ENCODE measurements at places on chromosomes 16 and 17.

- DNase-seq = no peak
Observed at GRCh38 chr17:48194097-48194550, 86.6 kb downstream of the SNX11 start.

DNA sequence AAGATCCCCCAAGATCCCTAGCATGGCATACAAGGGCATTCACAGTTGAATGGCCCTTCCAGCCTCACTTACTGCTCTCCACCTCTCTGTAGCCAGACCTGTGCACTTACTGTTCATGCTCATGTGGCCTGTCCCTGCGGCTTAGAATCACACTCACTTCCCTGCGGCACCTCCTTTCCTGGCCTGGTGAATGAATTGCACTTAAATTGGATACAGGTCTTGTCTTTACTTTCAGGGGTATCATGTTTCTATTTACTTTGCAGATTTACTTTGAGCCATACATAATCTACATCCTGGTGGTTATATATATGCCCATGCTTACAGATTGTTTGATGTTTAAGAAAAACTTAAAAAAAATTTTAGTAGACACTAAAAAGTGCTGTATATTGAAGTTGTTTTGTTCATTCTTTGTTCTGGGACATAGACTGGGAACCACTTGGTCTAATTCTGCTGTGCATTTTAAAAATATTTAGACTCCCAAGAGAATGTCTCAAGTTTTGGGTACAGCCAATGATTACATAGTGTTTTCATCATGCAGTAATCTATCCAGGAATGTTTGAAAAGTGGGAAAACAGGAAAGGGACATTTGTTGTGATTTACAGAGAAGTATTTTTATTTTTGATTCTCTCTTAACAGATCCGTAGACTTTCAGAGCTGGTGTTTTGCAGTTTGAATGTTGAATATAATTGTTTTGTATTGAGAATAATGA, 63.9 kb downstream of the NUP88 start:
- no peak for DNase-seq

DNA sequence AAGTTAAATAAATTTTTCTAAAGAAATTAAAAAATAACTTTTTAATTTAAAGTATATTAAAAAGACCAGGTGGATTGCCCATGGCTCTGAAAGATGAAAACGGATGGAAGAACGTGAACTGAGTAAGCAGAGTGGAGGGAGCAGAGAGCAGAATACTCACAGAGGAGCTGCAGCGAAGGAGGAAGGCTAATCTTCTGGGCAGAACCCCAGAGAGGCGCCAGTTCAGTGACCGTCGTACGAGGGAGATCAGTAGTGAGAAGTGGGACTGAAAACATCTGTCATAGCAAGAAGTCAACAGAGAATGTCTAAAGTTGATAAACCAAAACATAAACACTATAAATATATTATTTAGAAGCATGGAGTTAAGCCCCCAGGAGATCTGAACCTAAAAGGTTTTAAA, 34.9 kb downstream of the UBE2G1 start:
- no peak for DNase-seq

DNA sequence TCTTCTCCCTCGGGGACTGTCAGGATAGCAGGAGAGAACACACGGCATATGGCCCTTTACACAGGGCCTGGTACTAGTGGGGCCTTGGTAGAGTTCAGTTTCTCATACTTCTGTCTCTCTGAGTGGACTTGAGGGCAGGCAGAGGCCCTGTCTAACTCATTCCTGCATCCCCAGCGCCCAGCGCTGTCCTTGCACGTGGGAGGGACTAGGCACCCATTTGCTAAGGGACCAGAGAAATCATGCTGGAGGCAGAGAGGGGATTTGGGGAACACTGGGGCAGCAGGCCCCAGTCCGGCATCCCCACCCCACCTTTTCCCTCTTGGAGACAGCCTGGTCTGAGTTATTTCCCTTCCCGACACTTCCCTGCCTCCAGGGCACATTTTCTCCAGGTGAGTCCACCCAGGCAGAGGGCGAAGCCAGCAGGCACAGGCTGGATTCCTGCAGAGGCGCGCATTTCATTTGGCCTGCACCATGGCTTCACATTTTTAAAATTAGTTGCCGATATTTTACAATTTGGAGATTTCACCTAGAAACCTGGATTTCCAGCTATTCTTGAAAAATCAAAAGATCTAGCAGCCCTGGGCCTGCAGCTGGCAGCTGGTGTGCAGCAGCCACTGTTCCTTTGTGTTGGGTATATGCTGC, 9.7 kb upstream of the NKD1 start:
- DNase-seq = no peak

- DNase-seq = no peak
Observed at GRCh38 chr17:57879437-57880085, 29.7 kb upstream of the MRPS23 start.

GRCh38 chr17:82300228-82300627, 17.2 kb downstream of the CD7 start:
- no peak for DNase-seq

GRCh38 chr17:3982541-3983017, 18.3 kb upstream of the ATP2A3 start:
- DNase-seq = no peak

- DNase-seq = no peak
Observed at GRCh38 chr17:60989846-60990245, 312.2 kb downstream of the BCAS3 start.

DNA sequence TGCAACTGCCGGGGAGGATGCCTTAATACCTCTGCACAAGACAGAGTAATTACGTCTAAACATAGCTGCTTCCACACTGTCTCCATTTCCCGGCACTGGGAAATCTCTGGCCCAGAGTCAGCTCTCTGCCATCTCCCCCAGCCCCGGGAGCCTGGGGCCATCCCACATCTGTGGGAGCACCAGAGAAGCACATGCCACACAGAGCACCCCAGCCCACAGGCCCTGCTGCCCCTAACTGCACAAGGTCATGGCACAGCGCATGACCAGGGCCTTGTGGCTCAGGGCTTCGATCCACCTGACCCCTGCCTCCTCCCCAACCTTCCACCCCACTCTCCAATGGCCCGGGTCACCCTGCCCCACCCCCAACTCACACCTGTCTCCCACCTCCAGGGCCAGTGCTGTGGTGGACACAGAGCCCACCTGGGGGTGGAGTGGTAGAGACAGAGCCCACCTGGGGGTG, 36.6 kb upstream of the RBFOX3 start:
- no peak for DNase-seq
